ENCODE measurements at places on chromosomes 6 and 20.
A peak's percentile ranks its signal among the peaks of the same experiment; 100 is the strongest.

DNA sequence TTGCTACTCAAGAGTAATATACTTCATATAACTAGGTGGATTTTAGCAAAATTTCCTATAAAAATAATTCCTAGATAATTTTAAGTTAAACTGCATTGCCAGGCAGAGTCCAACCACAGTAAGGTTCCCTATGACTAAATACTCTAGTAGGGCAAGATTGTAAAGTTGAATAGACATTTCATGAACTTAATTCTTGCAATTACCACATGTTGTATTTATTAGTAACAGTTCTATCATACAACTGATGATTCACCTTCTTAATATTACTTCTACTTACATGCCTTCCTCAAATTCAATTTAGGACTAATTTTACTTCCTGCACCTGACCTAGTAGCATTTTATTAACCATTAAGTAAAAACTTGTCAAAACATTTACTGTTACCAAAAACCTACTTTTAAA is 266.7 kb upstream of the THEMIS start:
- no peak for DNase-seq

DNA sequence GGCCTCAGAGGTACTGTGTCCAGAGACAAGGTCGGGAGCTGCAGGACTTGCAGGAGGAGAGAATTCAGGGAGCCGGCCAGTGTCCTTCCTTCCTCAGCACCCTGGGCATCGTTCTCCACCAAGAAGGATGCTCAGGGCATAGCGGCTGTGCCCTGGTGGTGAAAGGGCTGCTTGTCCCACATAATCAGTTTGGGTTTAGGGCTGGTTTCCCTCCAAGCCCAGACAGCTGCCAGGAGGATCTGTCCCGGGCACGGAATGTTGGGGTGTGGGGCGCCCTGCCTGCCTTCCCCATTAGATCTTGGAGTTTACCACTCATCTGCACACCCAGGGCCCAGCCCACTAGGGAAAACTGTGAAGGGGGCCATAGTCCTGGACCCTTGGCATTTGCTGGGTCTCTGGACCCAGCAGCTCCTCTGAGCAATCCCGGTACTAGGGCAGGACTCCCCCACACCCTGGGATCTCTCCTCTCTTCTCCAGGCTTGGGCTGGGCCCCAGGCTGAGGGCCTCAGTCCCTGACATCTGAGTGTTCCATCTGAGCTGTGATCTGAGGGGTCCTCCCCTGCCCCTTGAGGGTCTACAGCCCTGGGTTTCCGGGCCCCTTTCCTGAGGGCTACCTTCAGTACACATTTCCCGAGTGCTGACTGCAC is 18.6 kb upstream of the SPDEF start:
- DNase-seq, result no peak

- no peak for DNase-seq
Observed at GRCh38 chr6:446418-447366, 55.1 kb downstream of the IRF4 start.

DNA sequence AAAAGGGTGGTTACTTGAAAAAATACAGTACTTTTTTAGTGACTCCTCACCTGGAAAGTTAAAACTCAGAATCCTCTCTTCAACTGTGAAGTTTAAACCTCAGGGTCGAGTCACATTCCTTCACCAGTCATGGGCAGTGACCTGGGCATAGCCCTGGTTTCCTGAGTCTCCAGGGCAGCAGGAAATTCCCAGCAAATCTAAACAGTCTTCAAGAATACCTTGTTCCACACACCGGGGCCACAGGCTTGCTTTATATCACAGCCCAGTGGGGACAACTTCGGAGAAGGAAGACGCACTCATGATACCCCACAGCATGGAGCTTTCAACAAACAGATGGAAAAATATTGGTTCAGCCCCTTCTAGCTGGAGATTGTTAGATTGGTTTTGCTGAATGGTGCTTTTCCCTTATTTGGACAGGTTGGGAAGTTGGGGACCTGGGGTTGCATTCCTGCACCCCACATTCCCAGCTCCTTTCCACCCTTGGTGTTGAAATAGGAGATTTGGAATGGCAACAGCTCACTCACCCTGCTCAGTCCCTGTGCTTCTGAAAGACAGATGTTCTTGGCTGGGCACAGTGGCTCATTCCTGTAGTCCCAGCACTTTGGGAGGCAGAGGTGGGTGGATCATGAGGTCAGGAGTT is 113.0 kb upstream of the TMEM170B start:
- DNase-seq, result no peak

DNA sequence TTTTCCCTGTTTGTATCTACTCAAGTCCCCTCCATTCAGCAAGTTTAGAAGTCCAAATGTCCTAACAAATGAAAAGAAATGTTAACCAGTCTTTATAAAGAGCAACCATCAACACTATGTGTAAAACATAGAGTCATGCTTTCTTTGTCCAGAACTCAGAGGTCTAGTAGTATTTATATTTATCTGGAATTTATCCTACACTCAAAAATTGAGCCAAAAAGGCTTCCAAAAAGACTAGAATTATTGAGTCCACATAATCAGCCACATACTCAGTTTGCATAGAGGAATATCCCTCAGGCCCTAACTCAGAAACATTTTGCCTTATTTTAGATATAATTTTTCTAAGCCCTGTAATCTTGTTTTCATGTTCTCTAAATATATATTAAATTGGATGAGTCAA is 455.0 kb downstream of the COL12A1 start:
- DNase-seq, result no peak

- DNase-seq, result no peak
Observed at GRCh38 chr6:788058-788457, 95.1 kb upstream of the EXOC2 start.

DNA sequence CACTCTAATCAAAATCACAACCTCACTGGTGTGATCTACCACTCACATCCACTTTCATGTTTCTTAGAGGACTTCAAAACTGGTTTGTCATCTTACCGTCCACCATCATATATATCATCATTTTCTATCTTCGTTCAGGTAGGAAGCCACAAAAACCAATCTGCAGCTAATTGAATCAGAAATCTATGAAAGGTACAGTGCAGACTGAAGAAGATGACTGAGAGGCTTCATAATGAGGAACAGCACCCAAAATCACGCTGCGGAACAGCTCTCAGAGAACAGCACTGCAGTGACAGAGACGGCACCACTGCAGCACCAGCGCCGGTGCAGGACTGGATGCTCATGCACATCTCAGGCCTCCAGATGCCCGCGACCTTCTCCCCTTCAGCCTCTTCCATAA is 13.0 kb downstream of the GMDS start:
- no peak for DNase-seq

DNA sequence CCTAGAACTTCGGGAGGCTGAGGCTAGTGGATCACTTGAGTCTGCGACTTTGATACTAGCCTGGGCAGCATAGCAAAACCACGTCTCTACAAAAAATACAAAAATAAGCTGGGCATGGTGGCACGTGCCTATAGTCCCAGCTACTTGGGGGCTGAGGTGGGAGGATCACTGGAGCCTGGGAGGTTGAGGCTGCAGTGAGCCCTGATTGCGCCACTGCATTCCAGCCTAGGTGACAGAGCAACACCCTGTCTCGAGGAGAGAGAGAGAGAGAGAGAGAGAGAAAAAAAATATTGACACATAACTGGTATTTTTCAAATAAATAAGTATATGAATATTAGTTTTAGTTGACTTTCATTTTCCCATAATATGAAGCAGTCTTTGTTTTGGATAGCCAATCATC is 222.2 kb downstream of the BTBD9 start:
- no peak for DNase-seq

GRCh38 chr6:39892490-39893129 is 41.7 kb downstream of the MOCS1 start:
- peak; percentile 62 for DNase-seq

- DNase-seq, result no peak
Observed at GRCh38 chr20:24629668-24630067, 160.2 kb downstream of the SYNDIG1 start.

DNA sequence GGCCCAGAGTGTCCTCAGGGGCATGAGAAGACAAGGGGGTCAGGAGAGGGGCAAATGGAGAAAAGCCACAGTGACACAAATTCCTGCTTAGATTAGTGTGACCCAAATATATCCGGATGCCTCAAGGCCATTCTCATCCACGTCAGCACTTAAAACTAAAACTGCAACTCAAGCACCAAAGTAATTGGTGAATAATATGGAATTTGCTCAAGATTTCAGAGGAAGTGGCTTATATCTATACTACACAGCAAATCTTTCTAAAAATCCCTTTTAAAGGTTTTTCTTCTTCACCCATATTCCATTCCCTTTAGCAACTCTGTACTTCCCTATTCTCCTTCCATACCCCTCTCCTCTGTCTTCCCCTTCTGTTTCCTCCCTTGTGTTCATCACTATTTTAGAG is 15.2 kb downstream of the DEF6 start:
- DNase-seq, result no peak

DNA sequence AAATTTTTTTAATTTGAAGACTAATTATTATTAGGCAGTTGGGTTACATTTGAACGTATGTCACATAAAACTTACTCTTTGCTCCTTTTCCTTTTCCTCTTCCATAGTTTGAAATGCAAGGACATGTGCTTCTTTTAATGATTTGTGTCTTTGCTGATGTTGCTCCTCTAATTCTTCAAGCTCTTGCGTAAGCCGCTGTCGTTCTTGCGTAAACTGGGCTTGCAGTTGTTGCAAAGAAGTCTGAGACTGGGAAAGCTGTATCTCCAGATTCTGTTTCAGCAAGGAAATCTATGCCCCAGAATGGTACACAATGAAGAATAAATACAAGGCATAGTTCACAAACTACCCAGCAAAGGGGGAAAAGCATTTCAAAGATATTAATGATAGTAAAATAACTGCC is 45.1 kb upstream of the MCM9 start:
- DNase-seq, result no peak

GRCh38 chr6:99026135-99026534 is 78.4 kb upstream of the FBXL4 start:
- no peak for DNase-seq

DNA sequence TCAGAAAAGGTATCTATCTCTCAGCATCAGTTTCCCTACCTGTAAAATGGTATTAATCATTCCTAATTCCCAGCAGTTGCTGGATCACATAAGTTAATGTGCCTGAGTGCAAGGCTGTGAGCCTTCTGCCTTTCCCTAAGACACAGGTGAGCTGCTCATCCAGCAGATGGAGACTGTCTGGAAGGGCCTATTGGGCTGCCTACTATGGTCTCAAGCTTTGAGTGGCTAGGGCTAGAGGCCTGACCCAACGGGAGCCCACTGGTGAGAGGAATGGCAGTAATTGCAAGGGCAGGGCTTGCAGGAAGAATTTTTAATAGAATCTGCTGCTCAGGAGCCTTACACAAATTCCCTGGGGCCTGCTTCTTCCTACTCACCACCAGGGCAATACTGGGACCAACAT is 4.3 kb downstream of the KHDC1 start:
- no peak for DNase-seq

DNA sequence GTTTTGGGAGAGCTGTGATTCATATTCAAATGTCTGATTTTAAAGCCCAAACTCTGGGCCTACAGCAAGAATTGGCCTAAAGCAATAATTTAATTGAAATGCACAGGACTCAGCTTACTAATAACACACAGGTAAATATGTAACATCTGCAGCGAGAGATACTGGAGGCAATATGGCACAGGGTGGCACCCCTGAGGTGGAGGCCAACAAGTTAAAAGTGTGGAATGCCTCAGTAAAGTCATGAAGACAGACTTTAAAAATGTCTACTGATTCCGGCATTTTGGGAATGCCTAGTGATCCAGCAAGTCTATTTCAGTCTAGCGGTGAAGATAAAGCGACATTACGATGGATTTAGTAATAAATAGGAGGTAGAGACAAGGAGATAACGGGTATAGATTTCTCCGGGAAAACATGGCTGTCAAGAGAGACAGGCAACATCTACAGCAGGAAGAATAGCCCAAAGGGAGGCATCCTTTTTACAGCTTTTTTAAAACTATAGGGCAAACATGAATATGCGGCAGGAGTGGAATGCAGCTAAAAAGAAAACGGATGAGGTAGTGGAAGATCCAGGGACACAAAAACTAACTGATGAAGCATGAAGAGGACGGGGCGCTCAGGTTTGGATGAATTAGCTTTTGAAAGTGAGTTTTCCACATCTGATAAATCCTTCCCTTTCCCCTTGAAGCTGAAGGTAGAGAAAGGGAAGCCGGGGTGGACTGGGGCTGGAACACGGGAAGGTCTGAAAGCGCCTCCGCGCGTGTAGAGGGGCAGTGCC is 1.2 kb downstream of the NANP start:
- DNase-seq, result no peak

DNA sequence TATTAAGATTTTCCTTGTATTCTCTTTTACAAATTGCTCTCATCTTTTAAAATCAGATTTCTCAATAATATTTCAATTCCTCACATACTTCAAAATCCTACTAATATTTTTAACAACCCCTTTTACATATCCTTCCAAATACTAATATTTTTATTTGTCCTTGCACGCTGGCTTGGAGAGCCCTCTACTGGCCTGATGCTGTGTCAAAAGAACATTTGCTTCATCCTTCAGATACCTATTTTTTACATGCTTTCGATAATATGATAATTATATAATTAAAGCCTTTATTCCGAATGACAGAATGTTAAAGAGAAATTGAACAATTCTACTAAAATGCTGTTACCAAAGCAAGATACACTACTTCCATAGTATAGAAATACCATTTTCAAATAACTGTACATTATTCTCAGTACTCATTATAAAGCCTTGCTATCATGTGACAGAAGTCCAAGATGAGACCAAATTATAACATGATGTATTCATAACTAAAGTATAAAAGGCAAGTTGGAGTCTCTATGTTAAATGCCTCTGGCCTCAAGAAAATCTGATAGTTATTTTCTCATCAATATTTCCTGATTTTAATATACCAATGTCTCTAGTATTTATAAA is 39.0 kb upstream of the PLN start:
- no peak for DNase-seq

- no peak for DNase-seq
Observed at GRCh38 chr6:29789176-29789575, 38.4 kb upstream of the HLA-G start.

DNA sequence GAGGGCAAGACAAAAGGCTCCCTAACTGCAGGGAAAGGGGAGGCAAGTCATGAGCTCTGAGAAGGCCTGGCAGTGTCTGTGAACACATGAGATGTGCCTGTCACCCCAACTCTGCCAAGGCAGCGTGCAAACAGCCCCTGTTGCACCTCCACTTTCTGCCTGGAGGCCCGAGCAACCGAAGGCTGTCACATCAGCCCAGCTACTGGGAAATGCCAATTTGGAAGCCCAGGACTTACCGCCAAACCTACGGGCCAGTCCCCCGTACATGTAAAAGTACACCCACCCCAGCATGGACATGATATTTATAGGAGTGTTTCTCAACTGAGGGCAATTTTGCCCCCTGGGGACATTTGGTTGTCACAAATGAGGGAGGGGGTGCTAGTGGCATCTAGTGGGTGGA is 27.3 kb upstream of the RPP40 start:
- DNase-seq, result no peak

- peak; percentile 31 for DNase-seq
Observed at GRCh38 chr6:33297406-33297955, 1.3 kb downstream of the RGL2 start.

Data from frontal cortex (tissue), 4 donors.